Activated CD4-positive, alpha-beta T cell treated with anti-CD3 and anti-CD28 coated beads, Interleukin-2, amount 50 U/mL, for 24 hours (primary cell): ENCODE measurements at places on chromosomes 4 and X.

- DNase-seq, result no peak
Measured at GRCh38 chr4:120685756-120686278, 236.7 kb downstream of the PRDM5 start.

DNA sequence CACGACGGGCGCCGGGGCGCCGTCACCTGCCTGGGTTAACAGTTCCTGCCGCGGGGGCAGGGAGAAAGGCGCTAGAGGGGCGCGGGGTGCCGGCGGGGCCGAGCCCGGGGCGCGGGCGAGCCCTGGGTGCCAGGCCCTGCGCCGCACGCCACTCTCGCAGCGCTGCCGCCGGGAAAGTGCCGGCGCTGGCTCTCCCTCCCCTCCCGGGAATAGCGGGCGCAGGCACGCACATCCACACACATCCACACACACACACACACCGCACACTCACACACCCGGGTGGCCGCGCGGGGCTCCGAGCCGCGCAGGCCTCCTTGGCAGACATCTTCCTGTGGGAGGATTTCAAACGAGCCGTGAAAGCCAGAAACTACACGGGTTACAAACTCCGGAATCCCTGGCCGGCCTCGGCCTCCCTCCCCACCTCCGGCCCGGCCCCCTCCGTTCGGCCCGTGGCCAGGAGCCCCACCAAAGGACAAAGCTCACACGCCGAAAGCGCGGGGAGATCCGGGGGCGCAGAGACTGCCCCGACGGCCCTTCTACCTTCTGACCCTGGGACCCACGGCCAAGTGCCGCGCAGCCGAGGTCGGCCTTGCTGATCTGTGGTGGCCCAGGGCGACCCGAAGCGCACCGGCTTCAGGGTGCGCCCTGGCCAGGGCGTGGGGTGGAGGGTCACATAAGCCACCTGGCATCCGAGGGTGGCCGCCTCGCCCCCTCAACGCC, 92.3 kb downstream of the BCOR start:
- DNase-seq, result no peak

DNA sequence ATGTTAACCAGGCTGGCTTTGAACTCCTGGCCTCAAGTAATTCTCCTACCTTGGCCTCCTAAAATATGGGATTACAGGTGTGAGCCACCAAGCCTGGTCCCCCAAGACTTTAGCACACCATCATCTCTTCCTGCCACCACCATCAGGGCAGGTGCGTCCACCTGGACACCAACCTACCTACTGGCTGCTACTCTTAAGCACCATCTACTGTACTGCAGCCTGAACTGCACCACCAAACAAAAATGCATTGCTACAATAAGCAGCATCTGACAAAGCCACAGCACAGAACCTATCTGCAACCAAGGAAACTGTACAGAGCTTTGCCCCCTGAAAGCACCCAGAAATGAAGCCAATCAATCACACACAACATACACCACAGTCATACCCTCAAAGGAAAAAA, 139.7 kb downstream of the EFHC2 start:
- DNase-seq, result no peak

DNA sequence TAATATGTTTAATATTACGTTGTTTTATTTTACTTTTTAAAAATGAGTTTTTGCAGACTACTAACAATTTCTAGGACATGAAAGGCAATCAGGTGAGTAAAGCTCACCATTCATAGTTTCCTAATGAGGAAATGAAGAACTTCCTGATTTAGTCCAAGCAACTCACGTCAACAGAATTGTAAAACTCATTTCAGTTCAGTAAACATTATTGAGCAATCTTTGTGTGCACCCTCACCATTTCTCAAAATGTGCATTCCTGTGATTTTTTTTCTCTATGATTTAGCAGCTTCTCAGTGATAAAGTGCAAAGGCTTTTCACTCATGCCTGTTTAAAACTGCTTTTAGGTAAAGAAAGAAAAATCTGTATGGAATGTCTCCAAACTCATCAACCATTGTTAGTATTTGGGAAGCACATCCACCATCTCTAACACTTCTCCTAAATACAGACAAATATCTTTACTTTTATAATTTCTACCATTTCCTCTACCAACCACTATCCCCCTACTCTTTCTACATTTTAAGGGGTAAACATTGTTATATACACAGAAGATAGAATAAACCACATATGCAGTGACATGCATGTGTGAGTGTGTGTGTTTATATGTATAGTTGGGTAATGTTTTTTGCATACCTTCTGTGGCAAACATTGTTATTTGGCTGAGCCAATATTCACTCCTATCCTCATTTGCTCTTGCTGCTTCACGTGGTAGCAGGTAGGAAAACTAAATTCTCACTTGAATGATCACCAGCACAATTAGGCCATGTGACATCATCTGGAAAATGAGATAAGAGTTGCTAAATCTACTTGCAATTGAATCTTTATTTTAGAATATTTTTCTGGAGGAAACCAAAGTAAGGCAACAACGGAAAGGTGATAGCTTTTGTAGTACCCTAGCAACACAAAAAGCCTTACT, 54.7 kb upstream of the PRDM8 start:
- no peak for DNase-seq

DNA sequence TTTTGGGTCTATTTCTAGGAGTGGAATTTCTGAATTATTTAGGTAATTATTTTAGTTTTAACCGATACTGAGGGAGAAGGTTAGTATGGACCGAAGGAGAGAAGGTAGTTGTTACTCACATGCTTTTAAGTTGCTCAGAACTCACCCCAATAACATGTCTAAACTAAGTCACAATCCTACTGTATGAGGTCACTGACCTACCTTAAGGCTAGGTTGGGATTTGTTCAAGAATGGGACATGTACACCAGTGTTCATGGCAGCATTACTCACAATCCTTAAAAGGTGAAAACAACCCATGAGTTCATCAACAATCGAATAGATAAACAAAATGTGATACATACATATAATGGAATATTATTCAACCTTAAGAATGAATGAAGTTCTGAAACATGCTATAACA, 90.5 kb downstream of the MSN start:
- DNase-seq, result no peak
